ENCODE measurements at places on chromosomes 11 and 22.

DNA sequence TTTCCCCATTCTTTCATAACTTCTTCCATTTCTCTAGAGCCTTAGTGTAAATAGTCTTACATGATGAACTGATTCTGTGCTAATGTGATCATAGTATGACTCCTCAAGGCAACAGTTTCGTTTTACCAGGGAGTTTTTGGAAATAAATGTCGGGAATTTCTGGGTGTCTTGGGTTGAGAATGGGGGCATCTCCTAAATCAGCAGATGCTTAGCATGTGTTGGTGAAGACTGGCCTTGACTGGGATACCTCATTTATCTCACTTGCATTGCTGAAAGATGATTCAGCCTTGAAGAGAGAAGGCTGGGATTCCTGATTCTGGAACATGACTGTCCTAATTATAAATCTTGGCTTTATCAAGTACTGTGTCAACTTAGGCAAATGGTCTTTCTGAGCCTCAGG, 115.7 kb upstream of the C11orf87 start:
- no peak for DNase-seq

DNA sequence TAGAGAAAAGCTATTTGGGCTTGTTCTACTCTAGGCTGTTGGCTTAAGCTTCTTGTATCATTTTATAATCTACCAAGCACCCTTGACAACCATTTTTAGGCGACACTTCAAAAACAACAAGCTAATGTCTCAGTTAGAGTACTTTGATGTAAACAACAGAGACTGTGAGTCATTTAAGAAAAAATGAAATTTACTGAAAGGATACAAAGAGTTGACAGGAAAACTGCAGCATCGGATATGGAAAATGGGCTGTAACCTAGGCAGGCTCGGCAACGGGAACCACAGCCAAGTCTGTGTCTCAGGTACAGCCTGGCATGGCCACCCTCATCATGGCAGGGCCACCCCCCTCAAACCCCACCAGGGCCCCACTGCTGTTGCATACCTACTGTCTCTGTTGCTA, 4.4 kb upstream of the RNF169 start:
- DNase-seq: no peak

- DNase-seq: no peak
Observed at GRCh38 chr11:282171-282570, 4.0 kb downstream of the NLRP6 start.

- no peak for DNase-seq
Observed at GRCh38 chr22:40020956-40021355, 26.2 kb downstream of the FAM83F start.

DNA sequence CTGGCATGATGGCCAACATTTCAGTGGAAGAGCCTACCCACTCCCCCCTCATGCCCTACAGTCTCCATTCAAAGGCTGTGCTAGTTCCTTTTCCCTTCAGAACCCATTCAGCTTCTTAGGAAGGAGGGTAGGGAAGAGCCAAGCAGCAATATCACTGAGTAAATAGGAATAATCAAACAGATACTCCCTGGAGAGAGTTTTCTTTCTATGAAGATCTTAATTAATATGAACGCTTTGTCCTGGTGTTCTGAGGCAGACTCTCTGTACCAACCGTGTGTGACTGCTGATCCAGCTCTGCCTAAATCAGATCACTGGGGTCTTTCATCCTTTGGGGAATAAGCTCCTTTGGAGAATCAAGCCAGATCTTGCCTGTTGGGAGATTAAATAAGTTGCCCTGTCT, 75.2 kb upstream of the NNMT start:
- no peak for DNase-seq

- DNase-seq: no peak
Observed at GRCh38 chr22:49771266-49772065, 56.2 kb downstream of the BRD1 start.

- no peak for DNase-seq
Observed at GRCh38 chr11:19985111-19985510, 175.2 kb downstream of the DBX1 start.

DNA sequence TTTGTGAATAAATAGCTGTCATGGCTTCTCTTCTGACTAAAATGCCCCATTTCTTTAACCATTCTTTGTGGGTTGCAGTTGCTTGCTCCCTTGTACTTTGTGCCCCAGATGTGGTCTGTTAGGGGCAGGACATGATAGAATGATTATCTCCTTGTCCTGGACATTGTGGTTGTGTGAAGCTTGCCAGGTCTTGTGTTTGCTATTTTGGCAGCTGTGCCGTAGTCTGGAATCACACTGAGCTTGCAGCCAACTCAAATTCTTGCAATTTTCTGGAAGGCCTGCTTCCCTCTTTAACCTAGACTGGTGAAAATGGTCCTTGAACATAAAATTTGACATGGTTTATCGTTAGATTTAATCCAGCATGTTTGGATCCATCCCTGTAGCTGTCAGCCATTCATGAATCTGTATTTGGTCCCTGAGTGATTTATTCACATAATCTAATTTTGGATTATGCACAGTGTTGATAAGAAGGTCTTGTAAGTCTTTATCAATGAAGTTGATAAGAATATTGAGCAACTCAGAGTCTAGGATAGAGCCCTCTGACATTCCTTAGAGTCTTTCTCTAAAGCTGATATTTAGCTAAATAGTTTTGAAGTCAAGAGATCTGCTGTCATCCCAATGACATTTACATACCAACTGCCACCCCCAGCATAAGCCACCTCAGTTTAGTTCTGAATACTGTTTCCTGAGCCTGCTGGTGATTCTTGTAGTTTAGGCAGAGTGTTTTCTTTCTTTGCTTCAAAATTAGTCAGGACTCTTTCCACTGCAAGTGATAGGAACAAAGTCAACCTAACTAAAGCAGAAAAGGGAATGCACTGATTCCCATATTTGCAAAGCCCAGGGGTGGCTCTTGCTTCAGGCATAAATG, 9.8 kb downstream of the SPON1 start:
- DNase-seq: no peak

GRCh38 chr11:64260147-64260708, 8.9 kb downstream of the PLCB3 start:
- no peak for DNase-seq

DNA sequence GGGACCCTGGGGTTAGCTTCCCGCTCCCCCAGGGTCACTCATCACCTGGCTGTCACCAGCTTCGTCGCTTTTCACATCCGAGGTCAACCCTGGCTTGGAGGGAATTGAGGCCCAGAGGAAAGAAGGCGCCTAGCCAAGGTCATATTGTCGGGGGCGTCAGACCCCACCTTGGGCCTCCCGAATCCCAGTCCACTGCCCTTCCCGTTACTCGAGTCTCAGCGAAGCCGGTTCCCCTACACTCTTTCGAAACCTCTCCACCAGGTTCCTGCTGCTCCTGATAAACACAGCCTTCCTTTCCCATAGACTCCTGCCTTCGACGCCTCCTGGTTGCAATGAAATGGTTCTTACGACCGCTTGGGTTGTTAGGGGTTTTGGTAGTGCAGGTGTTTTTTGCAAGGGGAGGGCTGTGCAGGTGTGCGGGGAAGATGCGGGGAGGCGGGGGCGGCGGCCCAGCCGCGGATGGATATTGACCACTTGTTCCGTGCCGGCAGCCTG, 642 bp downstream of the NAA40 start:
- no peak for DNase-seq

DNA sequence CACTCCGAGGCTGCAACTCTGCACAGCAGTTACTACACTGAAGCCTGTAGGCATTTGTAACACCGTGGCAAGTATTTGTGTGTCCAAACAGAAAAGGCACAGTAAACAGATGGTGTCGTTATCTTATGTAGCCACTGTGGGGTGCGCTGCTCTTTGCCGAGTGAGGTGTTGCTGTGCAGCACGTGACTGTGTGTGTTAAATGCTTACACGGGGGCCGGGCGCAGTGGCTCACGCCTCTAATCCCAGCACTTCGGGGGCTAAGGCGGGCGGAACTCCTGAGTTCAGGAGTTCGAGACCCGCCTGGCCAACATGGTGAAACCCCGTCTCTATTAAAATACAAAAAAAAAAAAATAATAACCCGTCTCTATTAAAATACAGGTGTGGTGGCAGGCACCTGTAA, 11.5 kb downstream of the ZBED4 start:
- no peak for DNase-seq

- no peak for DNase-seq
Observed at GRCh38 chr11:10493041-10493663, 38.1 kb downstream of the AMPD3 start.

- no peak for DNase-seq
Observed at GRCh38 chr22:19480173-19480568, 451 bp downstream of the CDC45 start.

DNA sequence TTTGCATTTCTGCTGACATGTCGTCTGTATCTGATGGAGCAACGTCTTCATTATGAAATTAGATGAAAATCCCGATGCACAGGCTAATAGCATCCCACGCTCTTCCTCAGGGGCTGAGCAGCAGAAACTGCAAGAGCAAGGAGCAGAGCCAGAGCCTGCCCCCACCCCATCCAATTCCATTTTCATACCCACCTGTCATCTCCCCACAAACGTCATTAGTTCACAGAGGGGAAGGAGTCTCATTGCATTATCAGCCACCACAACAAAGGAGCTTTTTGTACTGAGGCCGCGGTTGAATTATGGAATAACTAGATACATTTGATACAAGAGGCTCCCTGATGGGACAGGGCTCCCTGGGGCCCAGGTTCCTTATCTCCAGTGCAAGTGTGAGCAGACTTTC, 515.0 kb downstream of the NTM start:
- no peak for DNase-seq

- no peak for DNase-seq
Observed at GRCh38 chr22:49645257-49645656, 182.4 kb downstream of the BRD1 start.

- no peak for DNase-seq
Observed at GRCh38 chr11:93662175-93662570, 691 bp downstream of the CEP295 start.

DNA sequence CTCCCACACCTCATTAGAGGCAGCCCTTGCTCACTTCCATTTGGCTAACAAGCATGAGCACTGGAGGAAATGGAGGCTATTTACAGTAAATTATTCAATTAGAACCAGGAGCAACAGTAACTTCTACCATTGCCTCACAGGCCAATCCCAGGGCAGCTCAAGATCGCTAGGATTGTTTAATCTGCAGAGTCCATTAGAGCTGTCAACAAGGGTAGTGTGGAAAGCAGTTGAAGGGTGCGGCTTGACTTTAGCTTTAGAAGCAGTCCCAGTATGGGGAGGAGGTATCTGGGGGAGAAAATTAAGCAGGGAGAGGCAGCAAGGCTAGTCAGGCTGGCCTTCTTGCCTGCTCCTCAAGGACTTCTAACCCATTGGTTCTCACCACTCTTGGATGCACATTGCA, 38.3 kb upstream of the CYP2R1 start:
- no peak for DNase-seq

DNA sequence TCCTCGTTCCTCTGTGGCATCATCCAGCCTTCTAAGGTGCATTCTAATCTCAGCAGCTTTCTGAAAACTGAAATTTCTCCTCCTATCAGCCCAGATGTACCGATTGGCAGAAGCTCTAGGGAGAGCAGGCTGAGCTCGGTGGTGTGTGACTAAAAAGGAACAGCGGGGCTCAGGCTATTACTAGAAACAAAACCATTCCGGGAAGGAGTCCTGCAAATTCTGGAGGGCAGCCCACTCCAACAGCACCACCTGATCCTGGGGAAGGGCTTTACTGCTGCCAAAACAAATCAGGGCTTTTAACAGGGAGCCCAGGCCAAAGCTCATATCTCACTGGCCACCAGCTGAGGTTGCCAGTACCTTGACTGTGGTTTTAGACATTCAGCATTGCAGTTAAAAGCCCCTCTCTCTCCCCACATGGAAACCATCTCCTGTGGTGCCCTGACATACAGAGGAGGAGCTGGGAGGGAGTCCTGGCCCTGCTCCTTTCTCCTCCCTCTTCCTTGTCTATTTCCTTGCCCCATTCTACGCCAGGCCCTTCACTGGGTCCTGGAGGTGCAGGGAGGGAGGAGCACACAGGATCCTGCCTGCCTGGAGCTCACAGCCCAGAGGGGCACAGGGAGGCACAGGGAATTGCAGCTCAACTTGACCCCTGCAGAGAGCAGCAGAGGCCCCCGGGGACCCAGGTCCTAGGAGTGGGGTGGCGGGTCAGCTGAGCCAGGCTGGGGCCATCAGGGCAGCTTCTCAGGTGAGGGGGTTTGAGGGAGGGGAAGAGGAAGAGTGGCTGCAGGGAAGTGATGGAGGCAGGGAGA, 889 bp downstream of the PLAAT4 start:
- DNase-seq: no peak

- no peak for DNase-seq
Observed at GRCh38 chr11:65918211-65919140, at the start of gene C11orf68. TSS of gene C11orf68 (minus strand) at chr11:65919062. CDS start at chr11:65919031, 31 bp downstream.

DNA sequence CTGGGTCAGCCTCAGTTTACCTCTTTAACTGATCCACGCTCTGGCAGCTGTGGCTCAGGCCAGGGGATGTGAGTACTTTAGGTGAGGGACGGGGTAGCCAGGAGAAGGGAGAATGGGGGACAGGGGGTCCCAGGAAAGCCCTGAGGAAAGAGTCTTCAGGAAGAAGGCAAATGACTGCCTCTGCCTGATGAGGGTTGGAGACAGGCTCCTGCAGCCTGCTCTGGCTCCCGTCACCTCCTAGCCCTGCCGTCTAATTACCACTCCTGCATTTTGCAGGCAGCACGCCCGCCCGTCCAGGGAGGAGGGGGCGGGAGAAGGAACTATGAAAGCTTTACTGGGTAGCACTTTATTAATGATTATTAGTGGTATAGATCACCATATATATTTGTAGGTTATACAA, 116.6 kb downstream of the CEP164 start:
- DNase-seq: no peak

DNA sequence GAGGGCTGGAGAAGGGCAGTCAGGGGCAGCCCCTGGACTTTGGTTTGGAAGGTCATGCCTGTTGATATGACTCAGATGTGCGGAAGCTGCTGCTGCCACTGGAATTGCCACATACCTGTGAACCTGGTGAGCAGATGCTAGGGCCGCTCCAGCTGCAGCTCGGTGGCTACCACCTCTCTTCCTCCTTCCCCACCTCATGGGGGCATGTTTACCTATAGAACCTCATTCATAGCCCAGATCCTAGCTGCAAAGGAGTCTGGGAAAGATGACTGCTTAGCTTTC, 17.5 kb upstream of the TSPAN18 start:
- DNase-seq: no peak

DNA sequence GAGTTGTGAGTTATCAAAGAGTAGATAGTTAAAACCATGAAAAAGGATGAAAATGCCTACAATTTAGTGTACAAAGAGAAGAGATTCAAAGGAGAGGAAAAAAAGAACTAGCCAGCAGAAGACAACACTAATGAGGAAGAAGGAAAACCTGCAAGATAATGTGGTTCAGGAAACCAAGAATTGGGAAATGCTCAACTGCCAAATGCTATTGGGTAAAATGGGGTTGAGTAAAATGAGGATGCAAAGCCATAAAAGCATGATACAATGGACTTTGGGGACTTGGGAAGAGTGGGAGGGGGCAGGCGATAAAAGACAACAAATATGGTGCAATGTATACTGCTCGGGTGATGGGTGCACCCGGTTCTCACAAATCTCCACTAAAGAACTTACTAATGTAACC, 7.6 kb upstream of the OR52K2 start:
- no peak for DNase-seq

DNA sequence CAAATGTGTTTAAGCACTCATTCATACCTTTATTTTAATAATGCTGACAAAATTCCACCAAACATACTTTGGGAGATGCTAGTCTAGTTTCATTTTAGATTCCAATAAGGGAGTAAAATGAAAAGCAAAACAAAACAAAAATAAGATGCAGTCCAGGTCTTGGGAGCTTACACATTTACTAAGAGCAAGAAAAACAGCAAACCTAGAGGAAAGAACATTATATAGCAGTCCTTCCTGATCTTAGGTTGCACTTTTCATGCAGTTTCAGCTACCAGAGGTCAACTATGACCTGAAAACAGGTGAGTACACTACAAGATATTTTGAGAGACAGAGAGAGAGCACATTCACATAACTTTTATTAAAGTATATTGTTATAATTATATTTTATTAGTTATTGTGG, 1100.9 kb downstream of the DLG2 start:
- no peak for DNase-seq

Measured in CD4-positive, CD25-positive, alpha-beta regulatory T cell (primary cell).